Stimulated activated CD8-positive, alpha-beta memory T cell treated with anti-CD3 and anti-CD28 coated beads, Interleukin-4, amount 100 ng/mL, for 1 hour (primary cell): ENCODE measurements at places on chromosomes 7 and 10.

DNA sequence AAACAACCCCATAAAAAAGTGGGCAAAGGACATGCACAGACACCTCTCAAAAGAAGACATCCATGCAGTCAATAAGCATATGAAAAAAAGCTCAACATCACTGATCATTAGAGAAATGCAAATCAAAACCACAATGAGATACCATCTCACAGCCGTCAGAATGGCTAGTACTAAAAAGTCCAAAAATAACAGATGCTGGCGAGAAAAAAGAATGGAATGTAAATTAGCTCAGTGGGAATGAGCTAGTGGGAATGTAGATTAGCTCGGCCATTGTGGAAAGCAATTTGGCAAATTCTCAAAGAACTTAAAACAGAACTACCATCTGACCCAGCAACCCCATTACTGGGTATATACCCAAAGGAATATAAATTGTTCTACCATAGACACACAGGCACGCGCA lies 287.0 kb downstream of the WDR37 start:
- DNase-seq = no peak

DNA sequence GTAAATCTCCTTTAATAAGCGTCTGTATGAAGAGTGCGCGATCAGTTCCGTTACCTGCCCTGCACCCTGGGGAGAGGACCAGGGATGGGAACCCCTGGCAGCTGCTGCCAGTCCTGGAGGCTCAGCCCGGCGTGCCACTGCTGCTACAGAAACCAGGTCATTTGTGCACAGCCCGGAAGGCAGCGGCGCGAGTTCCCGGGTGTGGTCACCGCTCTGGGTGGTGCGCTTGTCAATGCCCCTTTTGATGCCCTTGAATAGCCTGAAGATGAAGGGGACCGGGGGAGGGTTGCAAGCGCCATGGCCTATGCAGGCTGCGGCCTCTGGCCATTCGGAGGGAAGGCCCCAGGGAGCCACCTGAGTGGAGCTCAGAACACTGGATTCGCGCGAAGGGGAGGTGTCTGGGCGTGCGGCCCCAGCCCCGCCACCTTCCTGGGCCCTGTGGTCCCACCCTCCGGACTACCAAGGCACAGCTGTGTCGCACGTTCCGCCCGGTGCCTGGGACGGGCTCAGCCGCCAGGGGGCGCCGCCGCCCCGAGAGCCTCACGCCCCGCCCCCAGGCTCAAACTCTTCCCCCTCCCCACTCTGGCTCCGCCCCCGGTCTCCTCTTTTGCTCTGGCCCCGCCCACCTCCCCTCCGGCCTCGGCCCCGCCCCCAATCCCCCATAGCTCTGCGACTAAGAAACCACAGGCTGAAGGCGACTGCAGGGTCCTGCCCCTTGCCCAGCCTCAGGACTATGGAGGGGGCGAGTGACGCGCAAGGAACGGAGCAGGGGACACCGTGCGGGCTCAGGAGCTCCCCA lies 16.5 kb downstream of the AP5Z1 start:
- DNase-seq = peak; percentile 52

DNA sequence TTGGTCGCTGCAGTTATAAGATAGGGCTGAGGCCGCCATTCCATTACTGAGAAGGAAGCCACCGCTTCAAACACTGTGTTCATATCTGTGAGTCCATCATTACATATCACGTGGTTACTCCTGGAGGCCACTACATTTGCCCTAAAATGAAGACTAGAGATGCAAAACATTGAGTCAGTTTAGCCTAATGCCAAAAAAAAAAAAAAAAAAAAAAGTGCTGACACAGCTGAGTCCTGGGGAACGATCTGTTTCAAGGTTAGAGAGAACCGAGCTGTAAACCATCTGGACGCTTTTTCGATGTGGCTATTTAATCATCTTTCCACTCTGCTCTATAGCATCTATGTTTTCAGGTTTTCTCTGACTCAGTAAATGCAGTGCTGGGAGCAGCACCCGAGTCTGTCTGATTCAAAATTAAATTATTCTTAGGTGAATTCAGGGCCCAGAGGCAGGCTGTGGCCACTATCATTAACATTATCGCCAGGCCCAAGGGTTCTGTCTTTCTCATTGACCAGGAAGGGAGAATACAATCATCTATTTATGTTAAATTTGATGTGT lies 449.1 kb downstream of the PAXIP1 start:
- DNase-seq = no peak

DNA sequence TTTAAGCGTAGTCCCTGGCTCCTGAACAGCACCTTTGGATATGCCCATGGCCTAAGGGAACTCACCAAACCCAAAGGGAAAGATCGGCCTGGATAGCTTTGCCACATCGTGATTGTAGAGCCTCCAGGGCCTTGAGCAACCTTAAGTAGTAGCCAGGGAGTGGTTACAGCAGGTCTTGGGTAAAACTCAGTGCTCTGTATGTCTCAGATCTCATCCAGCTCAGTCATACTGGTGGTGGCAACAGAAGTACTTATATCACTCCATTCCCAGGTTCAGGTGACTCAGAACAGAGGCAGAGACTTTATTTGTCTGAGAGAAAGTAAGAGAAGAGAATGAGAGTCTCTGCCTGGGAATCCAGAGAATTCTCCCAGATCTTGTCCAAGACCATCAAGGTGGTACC lies 39.1 kb upstream of the AASS start:
- no peak for DNase-seq

GRCh38 chr10:29648983-29649268 lies 14.2 kb upstream of the SVIL start:
- no peak for DNase-seq

DNA sequence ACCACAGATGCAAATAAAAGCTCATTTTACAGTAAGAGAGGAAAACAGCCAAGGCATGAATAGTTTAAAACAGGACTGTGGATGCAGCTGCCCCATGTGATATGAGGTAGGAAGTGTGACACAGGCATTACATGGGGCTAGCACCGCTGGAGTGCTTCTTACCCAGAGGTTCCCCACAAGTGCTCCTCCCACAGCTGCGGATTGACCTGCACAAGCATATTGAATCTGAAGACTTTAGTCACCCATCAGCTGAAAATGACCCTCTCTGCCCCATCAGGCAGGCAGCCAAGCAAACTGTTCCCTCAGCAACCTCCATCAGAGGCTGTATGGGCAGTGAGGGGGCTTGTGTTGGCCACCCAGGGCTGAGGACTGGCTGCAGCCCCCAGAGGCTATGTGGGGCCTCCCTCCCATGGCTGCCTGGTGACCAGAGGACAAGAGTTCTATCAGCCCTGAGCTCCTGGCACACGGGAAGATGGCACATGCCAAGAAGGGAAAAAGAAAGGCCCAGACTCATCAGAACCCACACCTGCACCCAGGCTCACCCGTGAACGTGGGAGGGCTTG lies 98.7 kb downstream of the TCERG1L start:
- no peak for DNase-seq

DNA sequence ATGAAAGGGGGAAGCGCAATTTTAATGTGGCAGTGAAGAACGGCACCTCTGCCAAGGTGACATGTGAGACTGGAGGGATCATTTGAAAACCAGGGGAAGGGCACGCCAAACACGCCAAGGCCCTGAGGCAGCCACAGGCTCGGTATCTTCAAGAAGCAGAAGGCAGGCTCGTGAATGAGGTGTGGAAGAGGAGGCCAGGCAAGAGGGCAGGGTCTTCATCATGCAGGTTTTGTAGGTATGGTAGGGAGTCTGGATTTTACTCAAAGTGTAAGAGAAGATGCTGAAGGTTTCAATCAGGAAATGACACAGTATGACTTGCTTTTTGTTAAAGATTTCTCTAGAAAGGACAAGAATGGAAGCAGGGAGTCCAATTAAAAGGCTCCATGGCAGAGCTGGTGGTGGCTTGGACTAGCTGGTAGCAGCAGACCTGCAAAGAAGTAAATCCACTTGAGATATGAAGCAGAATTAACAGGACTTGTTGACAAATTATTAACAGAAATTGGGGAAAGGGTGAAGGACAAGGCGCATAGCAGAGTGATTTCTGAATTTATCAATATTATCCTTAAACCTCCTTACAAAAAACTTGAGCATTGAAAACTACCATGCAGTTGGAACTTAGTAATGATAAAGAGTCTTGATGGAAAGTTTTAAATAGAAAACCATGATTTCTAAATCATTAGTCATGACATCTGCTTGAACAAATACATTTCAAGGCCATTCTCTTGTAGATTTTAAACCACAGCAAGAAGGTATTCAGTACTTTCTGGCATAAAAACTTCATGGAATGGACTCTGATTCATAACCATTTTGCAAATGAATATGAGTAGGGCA lies 70.4 kb downstream of the COA1 start:
- DNase-seq = no peak

GRCh38 chr10:11440250-11441150 lies 170.9 kb downstream of the USP6NL start:
- no peak for DNase-seq

- DNase-seq = no peak
Measured at GRCh38 chr7:5375925-5376324, 47.7 kb downstream of the TNRC18 start.

GRCh38 chr10:101331956-101332355 lies 22.0 kb upstream of the BTRC start:
- no peak for DNase-seq

GRCh38 chr10:47184724-47185330 lies 115.2 kb upstream of the GDF10 start:
- no peak for DNase-seq

GRCh38 chr10:101816913-101817336 lies 1.3 kb downstream of the OGA start:
- no peak for DNase-seq

GRCh38 chr10:21724020-21724589 lies 190.1 kb downstream of the MLLT10 start:
- no peak for DNase-seq

DNA sequence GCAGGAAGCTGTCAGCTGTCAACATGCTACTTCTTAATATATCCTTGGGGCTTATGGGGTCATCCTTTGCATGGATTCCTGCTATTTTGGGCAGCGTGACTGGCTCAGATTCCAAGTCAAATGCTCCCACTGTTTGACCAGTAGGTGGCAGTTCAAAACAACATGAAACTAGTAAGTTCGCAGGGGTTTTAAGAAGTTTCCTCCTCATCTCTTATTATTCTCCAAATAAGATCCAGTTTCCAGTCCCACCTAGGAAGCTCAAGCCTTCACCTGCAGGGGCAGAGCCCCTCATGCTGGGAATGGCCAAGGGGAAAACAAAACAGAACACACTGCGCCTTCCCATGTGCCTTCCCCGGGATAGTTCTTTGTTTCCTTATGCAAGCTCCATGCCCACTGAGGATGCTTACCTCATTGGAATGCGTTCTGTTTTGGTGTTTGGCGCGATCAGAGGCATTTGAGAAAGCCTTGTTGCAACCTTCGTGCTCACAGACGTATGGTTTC lies 259.8 kb downstream of the GLI3 start:
- DNase-seq = no peak

- no peak for DNase-seq
Measured at GRCh38 chr10:113982769-113983168, 60.9 kb upstream of the ADRB1 start.

DNA sequence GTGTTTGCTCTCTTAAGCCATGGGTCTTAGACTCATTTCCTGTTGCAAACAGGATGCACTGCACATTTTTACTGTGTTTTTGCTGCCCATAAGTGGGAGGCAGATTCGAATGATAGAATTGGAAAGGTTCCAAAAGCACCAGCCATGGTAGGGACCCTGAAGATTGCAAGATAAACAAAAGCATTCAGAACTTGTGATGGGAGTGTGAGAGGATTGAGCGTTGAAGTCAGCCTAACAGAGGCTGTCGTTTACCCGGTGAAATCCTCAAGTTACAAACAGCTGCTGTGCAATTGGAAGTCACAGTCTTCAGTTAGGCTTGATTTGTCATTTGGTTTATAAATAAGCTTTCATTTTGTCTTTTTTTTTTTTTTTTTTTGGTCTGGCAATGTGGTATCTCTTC lies 192.7 kb upstream of the MKI67 start:
- no peak for DNase-seq

DNA sequence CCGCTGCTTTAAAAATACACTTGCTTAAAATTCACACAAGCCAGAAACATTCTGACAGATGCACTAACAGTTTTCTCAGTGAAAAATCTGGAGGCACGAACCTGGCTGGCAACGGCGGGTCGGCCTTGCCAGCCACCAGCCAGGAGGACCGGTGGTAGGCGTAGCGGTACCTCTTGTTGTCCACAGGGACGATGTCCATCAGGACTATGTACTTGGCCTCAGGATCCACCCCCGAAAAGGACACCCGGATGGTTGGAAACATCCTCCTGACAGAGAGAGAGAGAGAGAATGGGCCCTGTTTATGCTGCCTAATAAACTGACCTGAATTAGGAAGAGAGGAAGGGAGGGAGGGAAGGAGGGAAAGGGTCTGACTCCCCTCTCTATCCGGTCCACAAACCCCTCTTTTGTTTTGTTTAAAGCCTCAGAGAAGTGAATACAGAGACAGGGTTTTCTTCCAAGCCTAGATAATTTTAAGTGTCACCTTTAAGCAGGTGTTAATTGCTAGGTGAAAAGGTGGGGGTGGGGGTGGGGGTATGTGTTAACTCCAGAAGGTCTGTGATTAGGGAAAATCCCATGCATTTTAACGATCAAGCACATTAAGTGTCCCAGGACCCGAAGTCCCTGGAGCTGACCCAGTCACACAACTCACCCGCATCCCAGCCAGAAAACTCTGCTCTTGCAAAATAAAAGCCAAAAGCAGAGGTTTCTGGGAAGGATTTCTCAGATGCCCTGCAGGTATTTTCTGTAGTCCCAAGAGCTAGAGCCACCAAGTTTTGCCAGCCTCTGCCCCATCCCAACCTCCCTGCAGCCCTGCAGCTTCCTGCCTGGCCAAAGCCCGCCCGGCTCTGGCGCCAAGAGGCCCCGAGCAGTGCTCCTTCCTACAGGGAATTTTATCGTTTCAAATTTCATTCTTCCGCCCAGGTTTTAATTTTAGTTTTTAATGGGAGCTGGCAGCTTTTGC lies 5.0 kb downstream of the TBX20 start:
- DNase-seq = no peak

GRCh38 chr10:14608381-14609001 lies 166.2 kb downstream of the FAM107B start:
- no peak for DNase-seq

DNA sequence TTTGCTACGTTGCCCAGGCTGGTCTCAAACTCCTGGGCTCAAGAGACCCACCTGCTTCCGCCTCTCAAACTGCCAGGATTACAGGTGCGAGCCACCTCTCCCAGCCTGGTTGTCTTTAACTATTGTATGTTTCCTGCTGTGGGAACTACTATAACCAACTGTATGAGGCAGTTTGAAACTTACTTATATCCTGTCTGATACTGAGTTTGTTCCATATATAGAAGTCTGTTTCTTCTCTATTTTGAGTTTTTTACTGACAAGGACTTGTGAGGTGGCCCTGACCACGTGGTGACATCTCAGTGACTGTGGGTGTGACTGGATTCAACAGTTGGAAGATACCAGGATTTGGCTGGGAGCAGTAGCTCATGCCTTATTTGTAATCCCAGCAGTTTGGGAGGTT lies 14.2 kb downstream of the FBH1 start:
- no peak for DNase-seq

- no peak for DNase-seq
Measured at GRCh38 chr7:107874605-107875446, 16.2 kb upstream of the DLD start.

GRCh38 chr7:2993868-2994267 lies 49.8 kb downstream of the CARD11 start:
- DNase-seq = no peak
